ENCODE measurements at places on chromosomes 5 and 9.

GRCh38 chr5:54881286-54882005 is 103.9 kb downstream of the ESM1 start:
- no peak for DNase-seq

DNA sequence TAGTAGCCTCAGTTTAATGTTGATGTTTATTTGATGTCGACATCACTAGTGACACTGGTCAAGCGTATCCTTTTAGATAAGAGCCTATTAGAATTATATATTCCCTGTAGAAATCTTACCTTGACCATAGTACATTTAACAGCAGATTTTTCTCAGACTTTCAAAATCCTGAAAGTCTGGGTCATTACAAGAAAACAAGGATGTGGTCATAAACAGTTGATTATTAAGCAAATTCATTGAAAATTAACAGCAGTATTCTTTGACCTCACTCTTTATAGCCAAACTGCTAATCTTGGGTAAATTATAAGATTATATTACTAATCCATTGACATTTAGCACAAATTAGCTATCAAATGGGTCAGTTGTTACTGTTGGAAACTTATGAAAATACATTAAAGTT is 83.4 kb downstream of the GHR start:
- DNase-seq: no peak

DNA sequence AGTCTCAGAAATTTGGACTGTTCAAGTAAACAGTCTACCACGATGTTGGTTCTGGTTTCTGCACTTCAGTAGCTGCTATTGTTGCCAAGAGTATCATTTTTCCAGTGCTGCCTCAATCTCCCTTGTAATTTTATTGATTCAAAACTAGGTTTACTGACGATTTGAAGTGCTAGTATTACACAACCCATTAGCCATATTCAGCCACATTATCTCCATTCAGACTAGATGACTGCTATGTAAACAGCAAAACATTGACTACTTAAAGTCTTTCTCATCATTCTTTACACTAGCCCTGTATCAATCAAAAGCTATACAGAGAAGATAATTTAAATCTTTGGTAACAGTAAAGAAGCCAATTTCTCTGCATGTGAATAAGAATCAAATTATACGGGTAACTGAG is 102.0 kb upstream of the TSLP start:
- no peak for DNase-seq

- DNase-seq: no peak
Observed at GRCh38 chr5:136108180-136108611, 24.4 kb upstream of the SMAD5 start.

DNA sequence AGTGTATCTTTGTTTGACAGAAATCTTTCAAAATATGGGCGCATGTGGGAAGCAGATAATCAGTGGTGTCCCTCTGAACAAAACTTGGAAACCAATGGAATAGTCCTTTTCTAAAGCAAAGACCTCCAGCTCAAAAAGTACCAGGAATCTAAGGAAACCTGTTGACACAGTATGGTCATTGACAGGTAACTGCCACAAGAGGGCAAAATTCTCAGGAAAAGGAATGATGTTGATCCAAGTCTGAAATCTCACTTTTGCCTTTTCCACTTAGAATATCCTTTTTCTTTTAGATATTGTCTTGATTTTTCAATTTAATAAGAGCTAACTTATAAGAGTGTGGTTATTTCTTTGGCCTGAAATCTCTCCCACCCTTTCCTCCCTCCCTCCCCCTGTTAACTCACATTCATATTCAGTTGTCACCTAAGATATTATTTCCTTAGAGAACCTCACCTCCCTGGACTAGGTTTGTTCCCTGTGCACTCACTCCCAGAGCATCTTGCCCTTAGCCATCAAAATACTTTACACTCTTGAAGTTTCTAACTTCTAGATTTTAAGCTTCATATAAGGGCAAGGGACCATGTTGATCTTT is 59.0 kb upstream of the BARX1 start:
- DNase-seq: no peak

DNA sequence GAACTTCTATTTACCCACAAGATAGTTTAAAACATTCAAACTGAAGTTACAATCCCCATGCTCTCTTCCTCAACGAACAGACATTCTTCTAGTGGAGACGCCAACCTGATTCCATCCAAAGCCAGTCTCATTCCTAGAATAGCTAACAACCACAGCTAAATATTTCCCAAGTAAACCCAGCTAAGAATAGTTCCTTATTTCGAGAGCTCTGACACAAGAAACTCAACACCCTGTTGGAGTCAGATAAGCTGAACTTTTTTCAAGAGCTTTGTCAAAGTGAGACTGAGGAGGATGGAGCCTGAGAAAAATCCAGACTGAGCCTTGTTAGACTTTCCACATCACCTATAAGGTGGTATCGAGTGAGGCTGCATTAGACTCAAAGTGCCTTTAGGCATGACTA is 56.7 kb upstream of the RPS23 start:
- DNase-seq: no peak

- no peak for DNase-seq
Observed at GRCh38 chr5:176412517-176413254, 3.7 kb downstream of the CLTB start.

DNA sequence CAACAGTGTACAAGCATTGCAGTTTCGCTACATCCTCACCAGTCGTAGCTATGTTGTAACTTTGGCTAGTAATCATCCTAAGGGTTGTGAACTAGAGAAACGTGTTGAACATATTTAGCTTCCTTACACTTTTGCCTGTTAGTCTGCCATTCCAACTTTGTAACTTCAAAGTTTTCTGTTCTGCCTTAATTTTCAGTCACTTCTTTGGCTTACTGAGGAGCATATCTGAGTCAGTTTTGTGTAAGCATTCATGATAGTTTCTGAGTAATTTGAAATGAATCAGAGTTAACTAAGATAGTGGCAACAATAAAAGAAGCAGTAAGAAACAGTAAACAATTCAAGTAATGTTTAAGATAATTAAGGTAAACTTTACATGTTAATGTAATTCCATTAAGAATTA is 58.9 kb upstream of the MCCC2 start:
- no peak for DNase-seq

- DNase-seq: no peak
Observed at GRCh38 chr5:88487066-88487465, 218.4 kb upstream of the TMEM161B start.

GRCh38 chr9:123686829-123687192 is 243.1 kb downstream of the DENND1A start:
- no peak for DNase-seq

- DNase-seq: no peak
Observed at GRCh38 chr5:158265931-158266700, 407.2 kb upstream of the CLINT1 start.

DNA sequence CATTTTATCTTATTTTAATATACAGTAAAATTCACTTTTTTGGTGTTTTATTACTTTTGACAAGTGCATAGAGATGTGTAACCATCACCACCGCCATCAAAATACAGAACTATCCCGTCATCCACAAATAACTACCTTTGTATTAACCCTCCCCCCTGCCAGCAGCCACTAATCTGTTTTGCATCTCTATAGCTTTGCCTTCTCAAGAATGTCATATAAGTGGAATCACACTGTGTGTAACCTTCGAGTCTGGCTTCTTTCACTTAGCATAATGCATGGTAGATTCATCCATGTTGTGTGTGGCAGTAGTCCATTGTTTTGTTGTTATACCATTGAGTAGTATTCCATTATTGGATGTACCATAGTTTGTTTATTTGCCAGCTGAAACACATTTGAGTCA is 98.8 kb downstream of the BOD1 start:
- DNase-seq: no peak

GRCh38 chr5:55345327-55345726 is 37.5 kb downstream of the MTREX start:
- no peak for DNase-seq

GRCh38 chr9:90808890-90809685 is 7.5 kb downstream of the SYK start:
- DNase-seq: no peak

DNA sequence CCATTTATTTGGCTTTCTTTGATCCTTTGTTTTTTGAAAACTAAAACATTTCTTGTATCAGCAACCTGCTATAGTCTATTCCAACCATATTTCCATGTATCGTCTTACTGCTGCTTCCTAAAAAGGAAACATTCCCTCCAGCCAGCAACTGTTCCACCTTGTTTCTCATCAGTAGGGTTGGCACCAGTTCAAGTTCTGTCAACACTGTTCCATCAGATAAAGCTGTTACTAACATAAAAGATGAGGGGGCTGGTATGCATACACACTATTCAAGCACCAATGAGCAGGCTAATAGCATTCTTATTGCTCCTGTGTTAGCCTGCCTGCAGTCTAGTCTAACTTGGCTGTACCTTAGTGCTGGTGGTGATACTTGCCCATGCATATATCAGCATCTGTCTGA is 178.3 kb downstream of the CWC27 start:
- DNase-seq: no peak

DNA sequence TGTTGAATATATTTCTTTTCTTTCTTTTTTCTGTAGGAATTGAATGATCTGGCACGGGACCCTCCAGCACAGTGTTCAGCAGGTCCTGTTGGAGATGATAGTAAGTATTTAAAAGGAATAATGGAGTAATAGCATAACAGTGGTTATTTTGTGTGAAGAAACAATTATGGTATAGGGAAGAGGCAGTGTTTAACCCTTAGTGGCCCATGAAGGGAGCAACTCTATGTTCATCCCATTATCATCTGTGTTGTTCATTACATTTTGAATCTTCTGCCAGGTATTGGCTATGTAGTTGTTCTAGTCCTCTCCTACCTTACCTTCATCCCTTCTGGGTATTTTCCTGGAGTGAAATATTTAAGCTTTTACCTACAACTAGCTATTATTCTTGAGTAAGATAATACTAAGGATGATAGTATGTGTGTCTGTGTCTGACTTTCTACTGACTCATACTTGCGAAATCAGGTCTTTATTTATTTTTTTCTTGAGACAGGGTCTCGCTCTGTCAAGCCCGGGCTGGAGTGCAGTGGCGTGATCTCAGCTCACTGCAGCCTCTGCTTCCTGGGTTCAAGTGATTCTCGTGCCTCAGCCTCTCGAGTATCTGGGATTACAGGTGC is 39.3 kb downstream of the UBE2D2 start:
- DNase-seq: no peak

DNA sequence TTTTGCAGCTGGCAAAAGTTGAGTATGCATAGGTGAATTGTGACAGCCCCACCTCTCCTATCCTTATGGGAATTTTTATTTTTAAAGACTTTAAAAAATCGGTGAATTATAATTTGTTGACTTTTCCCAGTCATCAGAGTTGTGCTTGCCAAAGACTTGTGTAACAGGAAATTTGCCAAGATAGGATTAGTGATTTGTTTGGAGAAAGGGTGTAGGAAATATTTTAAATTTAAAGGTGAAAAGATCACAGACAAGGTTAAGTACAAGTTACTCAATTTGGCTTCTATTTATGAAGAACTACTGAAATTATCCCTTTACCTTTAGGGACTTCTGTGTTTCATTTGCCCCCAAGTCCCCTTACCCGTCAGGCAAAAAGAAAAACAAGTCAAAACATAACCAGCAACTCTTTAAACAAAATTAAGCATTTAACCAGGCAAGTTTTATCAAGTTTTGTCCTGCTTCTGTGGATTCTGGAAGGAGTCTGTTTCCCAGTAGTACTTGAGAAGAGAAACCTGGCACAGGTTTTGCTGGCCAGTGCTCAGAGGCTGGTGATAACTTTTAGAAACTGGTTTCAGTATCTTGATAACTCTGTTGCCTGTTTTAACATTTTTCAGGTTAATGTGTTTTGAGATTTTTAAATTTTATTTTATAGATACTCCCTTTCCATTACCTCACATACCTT is 285.4 kb downstream of the MAST4 start:
- DNase-seq: no peak

GRCh38 chr9:137069508-137070091 is 757 bp downstream of the SAPCD2 start:
- DNase-seq: no peak

DNA sequence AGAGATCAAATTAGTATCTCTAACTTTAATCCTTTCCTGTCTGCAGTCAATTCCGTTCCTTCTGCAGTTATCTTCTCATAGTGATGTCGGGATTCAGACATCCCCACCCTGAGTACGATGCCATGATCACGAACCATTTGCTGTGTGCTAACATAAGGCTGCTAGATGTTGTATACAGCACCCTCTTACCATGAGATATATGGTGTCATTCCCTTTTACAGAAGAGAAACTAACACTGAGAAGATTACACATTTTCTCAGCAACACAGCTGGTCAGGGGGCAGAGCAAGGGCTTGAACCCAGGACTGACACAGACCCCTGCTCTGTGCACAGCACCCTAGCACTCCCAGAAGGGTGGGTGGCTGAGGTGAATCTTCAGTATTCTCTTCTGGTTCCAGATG is 46.9 kb upstream of the HSD17B4 start:
- no peak for DNase-seq

- DNase-seq: no peak
Observed at GRCh38 chr5:141785711-141786110, 92.5 kb downstream of the PCDH1 start.

DNA sequence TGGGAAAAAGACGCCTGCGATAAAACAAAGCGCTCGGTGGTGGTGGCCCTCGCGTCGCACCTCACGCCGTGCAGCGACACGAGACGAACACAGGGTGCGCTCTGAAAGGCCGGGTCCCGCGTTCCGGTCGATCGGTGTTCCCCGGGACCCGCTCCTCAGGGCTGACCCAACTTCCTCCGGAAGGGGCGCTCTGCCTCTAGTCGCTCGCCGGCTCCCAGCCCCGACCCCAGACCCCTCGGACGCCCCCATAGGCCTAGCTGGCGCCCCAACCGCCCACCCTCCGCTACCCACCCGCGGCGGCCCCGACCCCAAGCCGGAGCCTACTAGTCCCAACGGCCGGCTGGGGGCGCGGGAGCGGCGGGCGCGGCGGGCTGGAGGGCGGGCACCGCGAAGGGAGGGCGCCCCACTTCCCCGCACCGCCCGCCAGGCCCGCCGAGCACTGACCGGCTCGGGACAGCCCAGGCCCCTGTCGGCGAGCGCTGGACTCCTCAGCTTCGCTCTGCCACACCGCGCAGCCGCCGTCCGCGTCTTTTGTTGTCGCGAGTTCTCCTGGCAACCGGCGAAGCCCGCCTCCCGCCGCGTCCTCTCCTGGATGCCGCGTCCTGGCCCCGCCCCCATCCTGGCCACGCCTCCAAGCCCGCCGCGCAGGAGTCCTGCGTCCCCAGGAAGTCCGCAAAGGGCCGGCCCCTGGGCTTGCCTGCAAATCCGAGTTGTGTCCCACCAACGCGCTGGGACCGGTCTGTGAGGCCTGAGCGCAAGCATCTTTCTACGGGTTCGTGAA is at the start of gene KIF27:
TSS of gene KIF27 (minus strand) at position 506 of the 781 bp plus-strand sequence. CDS start 5,841 bp downstream, outside the sequence.
- DNase-seq: peak; percentile 90

- DNase-seq: no peak
Observed at GRCh38 chr9:69207503-69207902, 33.4 kb downstream of the TJP2 start.

GRCh38 chr9:114151426-114151956 is 3.8 kb upstream of the COL27A1 start:
- DNase-seq: no peak
